AML-193 (cell line): ENCODE measurements at places on chromosomes 7 and 10.

- DNase-seq = no peak
Measured at GRCh38 chr7:2017481-2017891, 215.3 kb downstream of the MAD1L1 start.

GRCh38 chr7:132160611-132161532 is 415.4 kb downstream of the PLXNA4 start:
- no peak for DNase-seq

- no peak for DNase-seq
Measured at GRCh38 chr10:112000466-112000865, 183.1 kb downstream of the GPAM start.

DNA sequence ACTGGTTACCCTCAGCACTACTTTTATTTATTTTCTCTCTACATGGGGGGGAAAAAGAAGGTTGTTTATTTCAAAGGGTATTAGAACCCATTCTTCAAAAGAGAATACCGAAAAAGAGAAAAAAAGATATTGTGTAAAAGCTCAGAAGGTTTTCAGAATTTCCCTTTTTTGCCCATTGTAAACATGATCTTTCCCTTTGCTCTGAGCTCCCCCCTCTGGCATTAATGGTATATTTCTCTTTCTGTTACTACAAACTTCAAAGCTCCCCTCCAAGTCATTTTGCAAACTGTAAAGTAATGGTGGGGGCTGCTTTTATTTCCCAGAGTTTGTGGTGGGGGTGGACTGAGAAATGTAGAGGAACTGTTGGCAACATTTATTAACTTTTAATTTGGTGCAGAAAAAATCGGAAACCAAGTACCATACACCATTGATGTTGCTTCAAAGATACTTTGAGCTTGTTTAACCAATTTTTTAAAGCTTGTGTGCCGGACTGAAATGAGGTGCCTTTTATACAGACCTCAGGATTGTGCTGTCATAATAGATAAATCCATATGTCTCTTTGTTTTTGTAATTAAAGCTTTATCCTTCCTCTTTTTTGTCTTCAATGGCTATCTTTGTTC is 181.5 kb downstream of the EXOC4 start:
- DNase-seq = peak; percentile 60

GRCh38 chr10:126204320-126204719 is 184.0 kb downstream of the ADAM12 start:
- no peak for DNase-seq

DNA sequence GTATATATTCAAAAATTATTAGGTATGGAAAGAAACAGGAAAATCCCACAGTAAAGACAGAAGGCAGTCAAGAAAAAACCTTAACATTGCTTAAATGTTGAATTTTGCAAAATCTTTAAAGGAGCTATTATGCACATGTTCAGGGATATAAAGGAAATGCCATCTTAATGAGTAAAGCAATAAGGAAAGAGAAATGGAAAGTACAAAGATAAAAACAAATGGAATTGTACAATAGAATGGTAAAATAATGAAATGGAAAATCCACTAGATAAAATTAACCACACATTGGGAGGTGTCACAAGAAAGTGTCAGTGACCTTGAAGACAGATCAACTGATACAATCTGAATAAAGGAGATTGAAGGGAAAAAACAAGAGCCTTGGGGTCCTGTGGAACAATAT is 82.0 kb downstream of the KIF20B start:
- DNase-seq = no peak

GRCh38 chr7:35555386-35555785 is 139.5 kb downstream of the HERPUD2 start:
- no peak for DNase-seq

- no peak for DNase-seq
Measured at GRCh38 chr10:31912289-31912688, 16.3 kb downstream of the ARHGAP12 start.

GRCh38 chr10:5668429-5668828 is 2.0 kb upstream of the ASB13 start:
- DNase-seq = no peak

DNA sequence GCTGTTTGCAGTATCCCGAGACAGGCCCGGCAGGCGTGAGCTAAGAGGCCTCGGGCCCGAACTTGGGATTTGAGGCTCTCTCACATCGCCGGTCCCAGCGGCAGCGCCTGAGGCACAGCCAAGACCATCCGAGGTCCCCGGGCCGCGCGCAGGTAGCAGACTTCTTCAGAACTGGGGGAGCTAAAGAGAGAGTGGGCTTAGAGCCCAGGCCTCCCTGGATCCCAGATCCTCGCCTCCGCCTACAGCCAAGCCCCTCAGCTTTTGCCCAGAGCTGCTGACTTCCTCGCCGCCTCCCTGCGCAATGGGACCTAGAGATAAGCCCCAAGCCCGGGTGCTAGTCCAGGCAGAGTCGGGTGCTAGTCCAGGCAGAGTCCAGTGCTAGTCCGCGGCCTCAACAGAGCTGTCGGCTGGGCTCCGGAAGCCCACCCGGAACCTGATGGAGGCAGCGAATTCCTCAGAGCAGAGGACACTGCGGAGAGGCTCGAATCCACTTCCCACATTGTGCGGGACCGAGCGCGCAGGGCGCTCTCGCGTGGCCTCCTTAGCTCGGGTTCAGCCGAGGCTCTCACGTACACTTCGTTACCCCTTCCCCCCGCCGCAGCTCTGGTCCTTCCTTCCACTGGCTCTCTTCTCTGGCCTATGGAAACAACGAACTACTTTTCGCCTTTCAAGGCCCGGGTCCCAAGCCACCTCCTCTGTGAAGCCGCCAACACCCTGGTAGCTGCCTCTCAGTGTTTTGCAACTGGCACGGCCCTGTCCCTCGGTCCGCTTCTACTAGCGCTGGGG is 5.8 kb downstream of the LBX1 start:
- no peak for DNase-seq

GRCh38 chr10:114402233-114402632 is 2.1 kb downstream of the AFAP1L2 start:
- no peak for DNase-seq

DNA sequence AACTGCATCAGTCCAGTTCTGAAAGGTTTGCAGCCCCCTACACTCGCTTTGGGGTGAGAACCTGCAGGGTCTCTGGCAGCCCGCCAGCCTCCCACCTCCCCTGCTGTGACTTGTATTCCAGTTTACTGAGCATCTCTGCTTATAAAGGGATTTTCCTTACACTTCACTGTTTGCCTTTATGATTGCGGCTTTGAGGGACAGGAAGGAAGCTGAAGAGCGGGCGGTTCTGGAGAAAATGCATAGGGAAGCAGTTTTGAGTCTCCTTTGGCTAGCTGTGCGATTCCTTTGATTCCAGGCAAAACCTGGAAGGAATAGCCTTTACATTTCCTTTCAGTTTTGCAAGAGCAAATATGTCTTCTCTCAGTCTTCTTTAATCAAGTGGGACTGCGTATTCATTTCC is 65.0 kb upstream of the TRIM8 start:
- no peak for DNase-seq

GRCh38 chr7:30805081-30805691 is 34.0 kb downstream of the MINDY4 start:
- no peak for DNase-seq

DNA sequence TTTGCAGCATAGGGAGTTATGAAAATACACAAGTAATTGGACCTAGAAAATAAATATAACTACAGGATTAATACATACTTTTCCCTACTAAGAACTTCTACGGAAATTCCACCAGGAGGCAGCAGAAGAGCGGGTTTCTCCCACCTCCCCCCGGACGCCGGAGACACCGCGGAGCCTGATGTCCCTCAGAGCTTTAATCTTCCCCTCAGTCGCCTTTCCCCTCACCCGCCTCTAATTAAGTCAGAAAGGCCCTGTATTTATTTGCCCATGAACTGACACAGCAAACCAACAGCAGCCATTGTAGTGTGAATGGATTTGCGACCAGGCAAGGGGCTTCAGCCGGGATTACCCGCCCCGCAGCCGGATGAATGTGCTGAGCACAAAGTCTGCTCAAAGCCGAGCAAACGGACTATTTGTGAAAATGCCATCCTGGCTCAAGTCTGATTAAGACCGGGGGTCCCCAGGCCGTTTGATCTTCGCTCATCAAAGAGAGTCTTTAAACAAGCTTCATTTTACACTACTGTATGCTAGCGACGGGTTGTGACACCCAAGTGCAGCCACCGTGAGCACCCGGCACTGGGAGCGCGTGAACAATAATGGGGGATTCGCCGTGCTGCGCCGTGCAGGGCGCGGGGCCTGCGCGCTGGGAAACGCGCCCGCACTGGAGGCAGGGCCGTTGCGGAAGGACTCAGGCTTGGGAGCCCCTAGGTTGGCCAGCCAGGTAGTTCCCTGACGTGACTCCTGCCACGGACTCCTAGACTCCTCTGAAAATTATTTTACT is 5.6 kb upstream of the DKK1 start:
- DNase-seq = peak; percentile 23

GRCh38 chr10:116699471-116700150 is 42.8 kb downstream of the HSPA12A start:
- no peak for DNase-seq

GRCh38 chr10:33241351-33241750 is 93.1 kb downstream of the NRP1 start:
- no peak for DNase-seq

DNA sequence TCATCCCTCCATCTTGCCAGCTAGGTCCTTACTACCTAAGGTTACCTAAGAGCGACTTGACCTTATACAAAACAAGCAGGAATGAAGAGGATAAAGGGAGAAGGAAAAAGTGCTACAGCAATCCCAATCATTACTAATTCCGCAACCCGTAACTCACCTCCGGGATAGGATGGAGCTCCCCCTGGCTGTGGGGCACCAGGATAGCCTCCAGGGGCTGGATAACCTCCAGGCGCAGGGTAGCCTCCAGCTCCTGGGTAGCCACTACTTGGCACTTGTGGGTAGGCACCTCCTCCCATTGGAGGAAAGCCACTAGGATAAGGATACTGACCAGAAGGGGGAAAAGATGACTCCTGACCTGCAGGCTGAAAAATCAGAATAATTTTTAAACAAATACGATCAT is 15.8 kb downstream of the ANXA7 start:
- no peak for DNase-seq

DNA sequence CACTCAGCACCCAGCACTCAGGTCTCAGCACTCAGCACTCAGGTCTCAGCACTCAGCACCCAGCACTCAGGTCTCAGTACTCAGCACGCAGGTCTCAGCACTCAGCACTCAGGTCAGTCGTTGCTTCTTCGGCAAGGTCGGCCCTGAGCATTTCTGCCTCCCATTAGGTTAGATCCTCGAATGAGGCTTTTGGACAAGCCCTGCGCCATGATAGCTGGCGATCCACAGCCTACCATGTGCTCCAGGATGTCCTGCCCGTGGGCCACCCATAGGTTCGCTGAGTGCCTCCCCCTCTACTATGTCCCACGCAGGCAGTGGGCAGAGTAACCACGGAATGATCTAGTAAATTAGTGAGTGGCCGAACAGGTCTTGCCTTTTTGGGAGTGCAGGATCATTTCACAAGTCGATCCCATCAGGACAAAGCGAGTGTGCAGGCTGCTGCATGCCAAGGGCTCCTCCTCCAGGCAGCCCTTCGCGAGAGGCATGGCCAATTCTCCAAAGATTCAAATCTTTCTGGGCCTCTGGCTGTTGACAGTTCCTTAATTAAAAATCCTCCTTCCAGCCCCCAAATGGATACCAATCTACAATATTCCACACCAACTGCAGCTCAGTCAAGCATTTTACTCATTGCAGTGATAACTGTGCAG is 206.3 kb downstream of the ADARB2 start:
- no peak for DNase-seq

- no peak for DNase-seq
Measured at GRCh38 chr7:159017741-159018140, 126.9 kb downstream of the VIPR2 start.

GRCh38 chr7:2537981-2538851 is 17.1 kb downstream of the BRAT1 start:
- DNase-seq = no peak

- DNase-seq = no peak
Measured at GRCh38 chr7:149063476-149063875, 27.0 kb downstream of the ZNF786 start.

- DNase-seq = no peak
Measured at GRCh38 chr7:98248156-98248555, 3.9 kb downstream of the TECPR1 start.

DNA sequence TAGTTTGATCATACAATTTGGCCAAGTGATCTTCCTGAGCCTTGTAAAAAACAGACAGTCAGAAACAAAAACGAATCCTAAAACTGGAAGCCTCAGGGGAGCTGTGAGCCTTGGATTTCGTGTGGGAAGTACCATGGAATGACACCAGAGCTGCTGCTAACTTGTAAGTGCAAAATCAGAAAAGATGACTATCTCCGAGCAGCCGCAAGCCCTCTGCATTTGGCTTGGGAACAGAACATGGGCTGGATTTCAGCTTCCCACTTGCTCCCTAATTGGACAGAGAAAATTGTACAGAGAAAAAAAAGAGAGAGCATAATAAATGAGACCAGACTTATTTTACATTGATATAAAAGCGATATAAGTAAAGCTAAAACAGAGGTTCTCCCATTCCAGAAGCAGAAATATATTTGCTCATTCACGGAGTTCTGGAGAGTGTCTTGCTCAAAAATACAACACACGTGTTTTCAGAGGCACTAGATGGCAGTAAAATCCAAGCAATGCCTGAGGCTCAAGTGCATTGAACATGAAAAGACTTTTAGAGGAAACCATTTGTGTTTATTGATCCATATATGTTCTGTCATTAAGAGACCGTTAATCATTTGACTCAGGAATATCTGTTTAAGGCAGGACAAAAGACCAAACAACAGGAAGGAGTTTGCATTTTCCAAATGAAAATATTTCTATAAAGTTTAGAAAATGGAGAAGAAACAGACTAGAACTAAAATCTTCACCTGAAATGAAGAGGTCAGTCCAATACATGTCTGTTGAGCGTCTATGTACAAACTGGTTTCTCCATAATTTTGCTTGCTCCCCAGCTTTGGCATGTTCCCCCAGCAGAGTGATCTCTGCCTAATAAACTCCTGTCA is 78.3 kb upstream of the SLC26A5 start:
- peak; percentile 2 for DNase-seq

DNA sequence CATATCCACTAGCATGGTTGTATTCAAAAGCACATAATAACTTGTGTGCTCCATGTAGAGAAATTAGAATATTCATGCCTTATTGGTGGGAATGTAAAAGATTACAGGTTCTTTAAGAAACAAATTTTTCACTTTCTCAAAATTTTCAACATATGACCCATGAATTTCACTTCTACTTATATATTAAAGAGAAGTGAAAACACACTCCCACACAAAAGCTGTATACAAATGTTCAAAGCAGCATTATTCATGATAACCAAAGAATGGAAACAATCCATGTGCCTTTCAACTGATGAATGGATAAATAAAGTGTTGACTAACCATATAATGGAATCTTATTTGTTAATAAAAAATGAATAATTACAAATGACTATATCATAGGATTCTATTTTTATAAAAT is 694.5 kb upstream of the PCDH15 start:
- DNase-seq = no peak

- peak; percentile 12 for DNase-seq
Measured at GRCh38 chr7:80830010-80830409, 88.8 kb downstream of the SEMA3C start.

GRCh38 chr10:131881104-131881880 is 19.5 kb upstream of the PPP2R2D start:
- DNase-seq = no peak
